ENCODE measurements at places on chromosomes 13 and 19. TPM values are rescaled to one million over a fixed set of nuclear protein-coding genes. Genes with fewer than 3 reads are reported as not detected.

NXNL1 gene
- not detected for total RNA-seq

FXYD3 gene
- not detected for total RNA-seq

EPS8L1 gene
- 1.8 TPM for total RNA-seq

ZNF700 gene
- 11.5 TPM for total RNA-seq

MED4 gene
- 23.5 TPM for total RNA-seq

GPR183 gene
- total RNA-seq: under 0.01 TPM

C3 gene
- total RNA-seq: 0.22 TPM

ZNF554 gene
- 3.6 TPM for total RNA-seq

PSG7 gene
- total RNA-seq: not detected

F2RL3 gene
- total RNA-seq: 0.22 TPM

SIGLEC5 gene
- total RNA-seq: not detected

RFPL4AL1 gene
- total RNA-seq: not detected

ZNF256 gene
- total RNA-seq: 3.6 TPM

HCN2 gene
- 0.25 TPM for total RNA-seq

ZNF430 gene
- total RNA-seq: 6.2 TPM

PABPC3 gene
- 0.11 TPM for total RNA-seq

KASH5 gene
- total RNA-seq: not detected

CCDC61 gene
- total RNA-seq: 11.6 TPM

TLE5 gene
- 88.9 TPM for total RNA-seq

MAMSTR gene
- 1.2 TPM for total RNA-seq

SHISA7 gene
- not detected for total RNA-seq

ZNF610 gene
- 1.00 TPM for total RNA-seq

TBXA2R gene
- total RNA-seq: 1.4 TPM

ANGPTL8 gene
- not detected for total RNA-seq

CADM4 gene
- 1.2 TPM for total RNA-seq

WDR88 gene
- total RNA-seq: not detected

F10 gene
- total RNA-seq: 11.9 TPM

TSSK6 gene
- total RNA-seq: 2.0 TPM

ZNF729 gene
- total RNA-seq: under 0.01 TPM

ZNF865 gene
- 1.2 TPM for total RNA-seq

PIH1D1 gene
- total RNA-seq: 127 TPM

KLK15 gene
- not detected for total RNA-seq

PTPRS gene
- total RNA-seq: 117 TPM

VSTM2B gene
- not detected for total RNA-seq

MTUS2 gene
- 0.12 TPM for total RNA-seq

EHD2 gene
- total RNA-seq: 164 TPM

RDH8 gene
- not detected for total RNA-seq

PTGIR gene
- 3.7 TPM for total RNA-seq

IGLON5 gene
- not detected for total RNA-seq

NLRP9 gene
- total RNA-seq: not detected

PRKCG gene
- total RNA-seq: not detected

CARS2 gene
- total RNA-seq: 157 TPM

OR10H1 gene
- total RNA-seq: not detected

TUBB4A gene
- total RNA-seq: not detected

STOML3 gene
- not detected for total RNA-seq

CBARP gene
- 4.6 TPM for total RNA-seq

FGF22 gene
- total RNA-seq: not detected

IFNL1 gene
- not detected for total RNA-seq

ZNF264 gene
- 34.3 TPM for total RNA-seq

PRKACA gene
- 56.1 TPM for total RNA-seq

DPF1 gene
- total RNA-seq: 0.50 TPM

FAM216B gene
- not detected for total RNA-seq

RELB gene
- total RNA-seq: 10.2 TPM

MADCAM1 gene
- not detected for total RNA-seq
